ENCODE measurements at places on chromosomes 13 and 19.

DNA sequence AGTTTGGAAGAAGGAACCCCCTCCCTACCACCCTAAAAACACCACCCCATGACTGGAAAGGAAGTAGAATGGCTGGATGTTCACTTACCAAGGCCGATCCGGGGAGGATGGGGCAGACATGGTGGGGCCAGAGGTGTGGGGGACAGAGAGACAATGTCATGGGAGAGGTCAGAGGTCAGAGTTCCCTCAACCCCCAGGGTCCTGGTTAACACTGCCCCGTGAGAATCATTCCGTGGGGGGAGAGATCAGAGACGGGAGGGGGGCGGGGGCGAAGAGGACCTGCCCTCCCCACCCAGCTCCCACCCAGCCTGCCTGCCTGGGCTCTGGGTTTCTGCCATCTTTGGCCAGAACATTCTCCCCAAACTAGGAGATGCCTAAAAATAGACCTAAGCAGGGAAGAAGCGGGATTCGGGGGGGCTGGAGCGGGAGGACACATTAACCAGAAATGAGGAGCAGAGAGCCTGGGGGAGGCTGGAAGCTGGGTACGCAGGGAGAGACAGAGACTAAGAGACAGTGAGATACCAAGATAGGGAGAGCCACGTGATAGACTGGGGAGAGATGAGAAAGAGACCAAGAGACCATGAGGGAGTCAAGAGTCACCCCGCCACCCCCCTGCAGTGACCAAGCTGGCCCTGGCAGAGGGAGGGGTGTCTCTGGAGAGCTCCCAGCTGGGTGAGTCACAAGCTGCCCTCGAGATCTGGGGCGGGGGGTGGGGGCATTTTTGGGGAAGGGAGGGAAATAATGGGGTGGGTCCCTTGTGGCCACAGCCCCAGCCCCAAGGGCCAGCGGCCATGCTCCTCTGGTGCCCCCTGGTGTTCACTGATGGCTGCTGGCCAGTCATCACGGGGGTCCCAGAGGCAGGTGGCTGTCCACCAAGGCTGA is 6.1 kb upstream of the KANK2 start:
- peak; percentile 52 for DNase-seq

DNA sequence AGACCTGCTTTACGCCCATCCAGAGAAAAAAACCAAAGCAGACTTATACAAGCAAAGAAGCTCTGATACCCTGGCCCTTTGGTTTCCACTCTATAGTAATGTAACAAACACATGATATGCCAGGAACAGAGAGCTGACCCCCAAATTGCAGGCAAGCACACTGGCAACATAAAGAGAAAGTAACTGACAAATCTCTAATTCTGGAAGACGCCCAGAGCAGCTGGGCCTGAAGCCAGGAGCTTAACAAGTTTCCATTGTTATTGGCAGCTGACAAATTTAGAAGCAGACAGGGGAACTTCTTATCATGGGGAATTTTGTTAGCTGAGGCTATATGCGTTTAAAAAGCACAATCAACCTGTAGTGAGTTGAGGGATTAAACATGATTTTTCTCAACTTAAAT is 158.0 kb downstream of the DLEU7 start:
- peak; percentile 87 for DNase-seq

DNA sequence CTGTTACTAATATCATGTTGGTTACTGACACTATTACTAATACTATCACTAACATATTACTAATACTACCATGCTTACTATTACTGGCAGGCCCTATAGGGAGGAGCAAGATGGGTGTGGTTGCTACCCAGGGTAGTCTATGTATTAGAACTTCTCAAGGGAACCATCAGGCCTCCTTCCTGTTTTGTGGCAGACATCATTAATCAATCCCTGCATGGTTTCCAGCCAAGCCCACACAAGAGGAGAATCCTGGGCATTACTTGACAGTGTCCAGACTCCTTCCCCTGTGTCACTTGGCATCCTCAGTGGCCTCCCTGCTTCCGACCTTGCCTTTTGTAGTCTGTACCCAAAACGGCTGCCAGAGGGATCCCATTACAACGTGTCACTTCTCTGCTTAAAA is 8.9 kb downstream of the HAS1 start:
- no peak for DNase-seq

DNA sequence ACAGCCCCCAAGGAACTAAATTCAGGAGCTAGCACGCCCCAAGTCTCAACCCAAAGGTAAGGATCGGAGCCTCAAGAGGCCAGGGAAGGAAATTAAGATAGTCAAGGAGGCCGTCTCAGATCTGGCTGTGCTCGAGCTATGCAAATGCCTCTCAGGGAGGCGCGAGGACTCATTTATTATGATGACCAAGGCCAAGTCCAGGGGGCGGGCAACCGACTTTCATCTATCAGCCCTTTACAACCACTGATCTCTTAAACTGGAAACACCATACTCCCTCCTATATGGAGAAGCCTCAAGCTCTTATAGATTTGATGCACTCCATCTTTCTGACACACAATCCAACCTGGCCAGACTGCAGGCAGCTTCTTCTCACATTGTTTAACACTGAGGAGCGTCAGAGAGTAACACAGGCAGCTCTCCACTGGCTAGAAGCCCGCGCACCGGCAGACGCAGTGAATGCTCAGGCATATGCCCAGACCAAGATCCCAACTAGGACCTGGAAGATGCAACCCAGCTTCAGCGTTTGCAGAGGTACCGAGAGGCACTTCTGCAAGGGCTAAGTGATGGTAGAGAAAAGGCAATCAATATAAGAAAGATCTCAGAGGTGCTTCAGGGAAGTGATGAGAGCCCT is 9.6 kb upstream of the SLC15A1 start:
- no peak for DNase-seq

DNA sequence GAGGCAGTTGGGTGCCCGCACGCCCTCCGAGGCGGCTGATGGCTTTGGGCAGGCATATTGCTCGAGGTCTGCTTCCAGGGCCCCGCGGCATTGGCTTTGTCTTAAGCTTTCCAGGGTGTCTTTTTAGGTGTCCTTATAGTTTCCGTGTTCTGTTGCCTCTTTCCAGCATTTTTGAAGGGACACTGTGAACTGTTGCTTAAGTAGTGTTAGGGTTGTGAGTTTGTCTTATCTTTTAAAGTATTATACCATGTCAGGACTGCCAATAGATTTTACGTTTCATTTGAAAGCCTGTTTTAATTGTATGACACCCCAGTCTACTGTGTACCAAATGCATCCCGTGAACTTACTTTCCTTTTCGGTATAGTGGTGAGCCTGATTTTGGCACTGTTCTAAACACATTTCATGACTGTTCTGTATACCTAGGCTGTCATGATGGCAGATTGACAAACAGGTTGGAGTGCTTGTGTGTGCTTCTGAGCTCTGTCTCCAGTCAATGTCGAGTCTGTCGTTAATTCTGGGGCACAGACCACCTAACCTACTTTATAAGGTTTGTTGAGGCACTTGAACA is 656 bp downstream of the PCCA start:
- no peak for DNase-seq

GRCh38 chr13:100128838-100129237 is 39.9 kb downstream of the PCCA start:
- no peak for DNase-seq

GRCh38 chr19:41447732-41448332 is 4.9 kb downstream of the ERICH4 start:
- no peak for DNase-seq

DNA sequence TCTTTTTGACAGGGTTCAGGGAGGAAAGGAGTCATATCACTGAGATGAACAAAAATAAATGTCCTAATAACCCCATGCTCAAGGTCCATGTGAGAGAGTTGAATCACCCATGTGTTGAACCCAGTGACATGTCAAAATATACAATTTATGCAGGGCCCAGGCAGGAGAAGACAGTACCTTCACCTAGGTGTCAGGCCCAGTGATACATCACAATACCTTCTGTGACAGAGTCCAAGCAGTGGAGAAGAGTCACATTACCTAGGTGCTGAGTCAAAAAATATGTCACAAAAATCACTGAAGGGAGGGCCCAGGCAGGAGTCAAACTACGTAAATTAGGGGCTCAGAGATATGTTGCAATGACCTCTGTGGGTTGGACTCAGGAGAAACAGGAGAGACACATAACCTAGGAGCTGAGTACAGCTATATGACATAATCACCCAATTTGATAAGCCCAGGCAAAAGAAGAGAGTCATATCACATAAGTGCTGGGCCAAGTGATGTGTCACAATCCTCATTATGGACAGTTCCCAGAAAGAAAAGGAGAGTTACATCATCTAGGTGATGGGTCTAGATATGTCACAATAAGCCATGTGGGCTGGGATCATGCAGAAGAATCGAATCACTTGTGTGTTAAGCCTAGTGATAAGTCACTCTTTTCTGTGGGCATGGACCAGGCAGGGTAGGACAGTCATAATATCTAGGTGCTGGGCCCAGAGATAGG is 13.8 kb upstream of the ZNF724 start:
- no peak for DNase-seq

- DNase-seq, result no peak
These were observed 4.6 kb downstream of the CAPN12 start for GRCh38 chr19:38739440-38740256.

DNA sequence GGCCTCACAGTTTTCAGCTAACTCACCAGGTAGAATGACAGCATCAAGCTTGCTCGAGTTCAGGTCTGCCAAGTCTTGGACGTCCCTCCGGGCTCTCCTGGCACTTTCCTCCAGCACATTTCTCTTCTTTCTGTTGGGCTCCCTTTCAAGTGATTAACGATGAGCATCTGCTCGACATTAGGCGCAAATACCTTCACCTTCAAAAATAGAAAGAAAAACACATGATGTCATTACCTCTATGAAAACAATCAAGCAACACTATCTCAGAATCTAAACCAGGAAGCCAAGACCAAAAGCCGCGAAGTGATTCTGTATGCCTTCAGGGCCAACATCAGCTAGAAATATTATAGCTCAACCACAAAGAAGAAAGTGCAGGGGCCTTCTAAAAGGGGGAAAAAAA is 15.4 kb upstream of the CLN5 start:
- DNase-seq, result no peak

DNA sequence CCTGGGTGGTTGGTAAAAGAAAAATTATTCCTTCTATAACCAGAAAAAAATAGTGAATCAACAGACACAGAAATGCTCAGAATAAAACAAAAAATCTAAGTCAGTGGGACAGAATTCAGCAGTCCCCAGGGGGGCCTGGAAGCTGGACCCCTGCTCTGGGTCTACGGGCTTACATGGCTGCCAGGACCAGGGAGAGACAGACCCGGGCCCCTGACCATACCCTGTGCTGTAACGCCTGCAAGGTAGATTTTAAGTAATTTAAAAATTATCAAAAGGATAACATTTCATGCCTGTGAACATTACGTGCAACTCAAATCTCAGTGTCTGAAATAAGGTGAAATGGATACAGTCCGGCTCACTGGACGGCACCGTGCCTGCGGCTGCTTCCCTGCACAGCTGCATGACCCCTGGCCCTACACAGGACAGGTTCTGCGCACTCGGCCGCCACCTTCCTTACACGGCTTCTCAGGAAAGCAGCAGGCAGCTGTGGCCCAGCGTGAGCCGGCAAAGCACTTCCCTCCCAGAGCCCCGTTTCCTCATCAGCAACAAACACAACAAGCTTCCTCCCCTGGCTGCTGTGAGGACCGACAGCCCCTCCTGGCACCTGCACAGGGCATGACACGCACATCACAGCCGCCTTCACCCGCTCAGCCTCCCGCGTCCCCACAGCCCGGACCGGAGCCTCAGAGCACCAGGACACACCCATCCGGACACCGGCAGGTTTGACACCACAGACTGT is 22.2 kb downstream of the RASA3 start:
- DNase-seq, result peak; percentile 14

Measured in skin of body (tissue), 3 donors.